Skeletal muscle tissue (tissue), 5 donors: ENCODE measurements at places on chromosomes 3 and 15. TPM values are rescaled to one million over a fixed set of nuclear protein-coding genes. Genes with fewer than 3 reads are reported as not detected.

Gene CSPG4
- total RNA-seq: 71.5 TPM

Gene SAMD7
- total RNA-seq: not detected

Gene PGBD4
- 1.0 TPM for total RNA-seq

Gene TMC3
- not detected for total RNA-seq

Gene GPR27
- total RNA-seq: 1.6 TPM

Gene AGTR1
- 41.8 TPM for total RNA-seq

Gene KBTBD13
- 1.6 TPM for total RNA-seq

Gene SLC7A14
- not detected for total RNA-seq

Gene LDHAL6B
- total RNA-seq: not detected

Gene ITIH4
- 4.2 TPM for total RNA-seq

Gene C3orf49
- not detected for total RNA-seq

Gene ZFYVE19
- 19.8 TPM for total RNA-seq

Gene LOXL1
- 7.8 TPM for total RNA-seq

Gene CLEC3B
- total RNA-seq: 129 TPM
